ENCODE measurements at places on chromosomes 13 and 19. TPM values are rescaled to one million over a fixed set of nuclear protein-coding genes. Genes with fewer than 3 reads are reported as not detected.

CEACAM16 gene
- total RNA-seq = not detected

PIBF1 gene
- total RNA-seq = 32.7 TPM

ERICH6B gene
- total RNA-seq = not detected

- H3K4me3 ChIP-seq = no peak overlapping the region
- no peaks in the 10 kb centered on the region for H3K4me1 ChIP-seq
- DNase-seq = no peak
- peaks cover 10% of the 10 kb centered on the region for H3K27me3 ChIP-seq
- no peaks in the 10 kb centered on the region for H3K36me3 ChIP-seq
Observed at GRCh38 chr13:33665626-33666175, 152.2 kb upstream of the RFC3 start.

DNA sequence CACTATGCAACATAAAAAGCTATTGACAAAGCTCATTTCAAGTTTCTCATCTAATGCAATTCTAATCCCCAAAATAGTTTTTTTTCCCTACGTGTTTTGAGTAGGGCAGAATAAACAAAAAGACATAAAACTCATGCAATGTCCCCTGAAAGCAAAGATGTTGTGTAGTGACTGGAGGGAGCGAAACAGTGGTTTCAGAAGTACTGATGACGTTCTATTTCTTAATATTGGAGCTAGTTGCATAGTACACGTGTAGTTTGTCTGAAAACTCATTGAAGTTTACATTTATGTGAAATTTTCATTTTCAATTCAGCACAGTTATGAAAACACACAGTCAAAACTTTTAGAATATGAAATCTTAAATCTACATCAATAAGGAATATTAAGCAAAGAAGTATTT, 31.6 kb downstream of the USP12 start:
- H3K27me3 ChIP-seq = no peaks in the 10 kb centered on the region
- H3K4me1 ChIP-seq = peaks cover 61% of the 10 kb centered on the region
- DNase-seq = no peak
- no peak overlapping the region for H3K4me3 ChIP-seq
- no peak overlapping the region for H3K27ac ChIP-seq

DNA sequence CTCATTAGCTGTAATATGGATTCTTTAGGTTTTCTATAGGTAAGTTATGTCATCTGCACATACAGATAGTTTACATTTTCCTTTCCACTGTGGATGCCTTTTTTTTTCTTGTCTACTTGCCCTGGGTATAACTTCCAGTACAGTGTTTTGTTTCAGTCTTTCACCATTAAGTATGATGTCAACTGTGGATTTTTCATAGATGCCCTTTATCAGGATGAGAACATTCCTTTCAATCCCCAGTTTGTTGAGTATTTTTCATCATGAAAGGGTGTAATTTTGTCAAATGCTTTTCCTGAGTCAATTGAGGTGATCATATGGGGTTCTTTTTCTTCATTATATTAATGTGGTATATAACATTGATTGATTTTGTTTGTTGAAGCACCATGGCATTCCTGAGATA, 43.6 kb upstream of the SACS start:
- peaks cover 16% of the 10 kb centered on the region for H3K27me3 ChIP-seq
- no peak overlapping the region for H3K27ac ChIP-seq
- H3K4me3 ChIP-seq = no peak overlapping the region
- no peaks in the 10 kb centered on the region for H3K4me1 ChIP-seq
- DNase-seq = no peak

GRCh38 chr13:44169018-44169911, 204.4 kb upstream of the SERP2 start:
- no peak for DNase-seq
- no peak overlapping the region for H3K4me3 ChIP-seq
- no peaks in the 10 kb centered on the region for H3K4me1 ChIP-seq
- no peaks in the 10 kb centered on the region for H3K36me3 ChIP-seq

GRCh38 chr19:36128392-36128736, 11.5 kb upstream of the CAPNS1 start:
- H3K27me3 ChIP-seq = no peaks in the 10 kb centered on the region
- peaks cover 27% of the 10 kb centered on the region for H3K36me3 ChIP-seq
- DNase-seq = no peak
- peaks cover 18% of the 10 kb centered on the region for H3K4me1 ChIP-seq
- peak overlapping the region; percentile 98 for H3K27ac ChIP-seq

- H3K27ac ChIP-seq = no peak overlapping the region
- H3K4me3 ChIP-seq = no peak overlapping the region
- no peaks in the 10 kb centered on the region for H3K27me3 ChIP-seq
- no peaks in the 10 kb centered on the region for H3K36me3 ChIP-seq
- DNase-seq = no peak
Observed at GRCh38 chr13:55091172-55091571, 2049.5 kb upstream of the PRR20A start.

GRCh38 chr13:36973621-36974295, 25.4 kb downstream of the ALG5 start:
- peak overlapping the region; percentile 36 for H3K27ac ChIP-seq
- no peak for DNase-seq
- H3K4me3 ChIP-seq = no peak overlapping the region
- H3K4me1 ChIP-seq = peaks cover 12% of the 10 kb centered on the region
- peaks cover 42% of the 10 kb centered on the region for H3K36me3 ChIP-seq

DNA sequence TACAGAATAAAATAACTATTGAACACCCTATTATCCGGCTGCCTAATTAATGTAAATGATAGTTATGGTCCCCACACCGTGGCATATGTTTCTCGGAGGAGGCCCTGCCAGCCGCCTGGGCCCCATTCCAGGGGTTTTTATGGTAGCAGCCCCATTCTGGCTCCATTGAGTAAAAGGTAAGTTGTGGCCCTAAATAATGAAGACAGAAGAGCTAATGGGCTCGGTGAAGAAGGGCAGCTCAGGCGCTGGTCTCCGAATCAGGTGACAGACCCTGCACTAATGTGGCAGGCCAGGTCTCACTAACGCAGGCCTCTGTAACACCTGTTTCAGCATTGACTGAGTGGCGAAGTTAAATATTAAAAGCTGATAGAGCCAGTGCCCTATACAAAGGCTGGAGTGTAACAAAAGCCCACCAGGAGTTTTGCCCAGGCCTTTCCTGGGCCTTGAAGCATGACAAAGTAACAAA, 19.1 kb downstream of the POP4 start:
- H3K27me3 ChIP-seq = peaks cover 9% of the 10 kb centered on the region
- no peak for DNase-seq
- H3K36me3 ChIP-seq = no peaks in the 10 kb centered on the region

DNA sequence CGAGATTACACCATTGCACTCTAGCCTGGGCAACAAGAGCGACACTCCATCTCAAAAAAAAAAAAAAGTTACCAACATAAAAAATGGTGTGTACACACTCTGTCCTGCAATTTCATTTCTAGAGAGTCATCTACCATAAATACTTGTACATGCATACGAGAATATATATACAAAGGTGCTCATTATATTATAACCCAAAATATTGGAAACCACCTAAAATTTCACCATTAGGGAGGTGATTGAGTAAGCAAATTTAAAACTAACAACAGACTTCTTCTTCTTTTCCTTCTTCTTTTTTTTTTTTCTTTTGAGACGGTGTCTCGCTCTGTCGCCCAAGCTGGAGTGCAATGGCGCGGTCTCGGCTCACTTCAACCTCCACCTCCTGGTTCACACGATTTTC, 7.4 kb upstream of the C5AR1 start:
- H3K4me1 ChIP-seq = peaks cover 31% of the 10 kb centered on the region
- no peak for DNase-seq
- H3K27me3 ChIP-seq = peaks cover 6% of the 10 kb centered on the region
- H3K36me3 ChIP-seq = no peaks in the 10 kb centered on the region
- no peak overlapping the region for H3K27ac ChIP-seq
- H3K4me3 ChIP-seq = no peak overlapping the region

- peak overlapping the region; percentile 98 for H3K4me3 ChIP-seq
- peak overlapping the region; percentile 77 for H3K27ac ChIP-seq
- peaks cover 27% of the 10 kb centered on the region for H3K4me1 ChIP-seq
- DNase-seq = no peak
- H3K36me3 ChIP-seq = no peaks in the 10 kb centered on the region
- H3K27me3 ChIP-seq = no peaks in the 10 kb centered on the region
Observed at GRCh38 chr19:13795595-13796300, 505 bp downstream of the ZSWIM4 start.

- H3K4me1 ChIP-seq = peaks cover 63% of the 10 kb centered on the region
- H3K4me3 ChIP-seq = no peak overlapping the region
- DNase-seq = no peak
- H3K36me3 ChIP-seq = peaks cover 46% of the 10 kb centered on the region
- H3K27me3 ChIP-seq = no peaks in the 10 kb centered on the region
Observed at GRCh38 chr19:19475849-19476828, 39.2 kb downstream of the TSSK6 start.

DNA sequence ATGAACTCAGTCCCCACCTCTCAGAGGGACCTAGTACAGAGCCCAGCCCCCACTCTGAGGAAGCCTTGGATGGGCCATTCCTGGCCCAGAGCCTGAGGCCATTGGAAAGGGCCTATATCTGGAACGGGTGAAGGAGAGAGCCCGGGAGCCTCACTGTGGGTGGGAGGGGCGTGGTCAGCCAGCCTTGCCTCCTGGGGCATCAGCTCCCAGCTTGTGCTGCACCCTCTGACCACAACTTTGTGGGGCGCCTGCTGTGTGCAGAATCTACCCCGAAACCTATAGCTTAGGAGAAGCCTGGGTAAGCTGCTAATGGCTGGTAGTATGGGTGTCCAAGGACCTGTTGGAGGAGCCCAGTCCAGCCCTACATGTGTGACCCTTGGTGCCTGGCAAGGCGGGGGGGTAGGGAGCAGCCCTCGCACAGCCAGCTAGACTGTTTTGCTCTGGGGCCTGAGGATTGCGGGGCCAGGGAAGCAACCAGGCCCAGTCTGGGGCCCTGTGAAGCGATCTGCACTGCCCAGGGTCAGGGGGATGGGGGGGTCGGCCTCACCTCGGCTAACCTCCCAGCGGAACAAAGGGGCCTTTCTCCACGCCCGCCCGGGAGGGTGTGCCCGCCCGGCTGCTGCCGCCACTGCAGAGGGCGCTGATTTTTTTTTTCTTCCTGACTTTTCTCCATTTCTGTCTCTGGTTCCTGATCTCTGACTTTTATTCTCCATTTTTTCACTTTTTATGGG, 42.3 kb downstream of the LYL1 start:
- no peaks in the 10 kb centered on the region for H3K36me3 ChIP-seq
- H3K27me3 ChIP-seq = peaks cover 17% of the 10 kb centered on the region
- no peak overlapping the region for H3K27ac ChIP-seq
- peaks cover 5% of the 10 kb centered on the region for H3K4me1 ChIP-seq

DNA sequence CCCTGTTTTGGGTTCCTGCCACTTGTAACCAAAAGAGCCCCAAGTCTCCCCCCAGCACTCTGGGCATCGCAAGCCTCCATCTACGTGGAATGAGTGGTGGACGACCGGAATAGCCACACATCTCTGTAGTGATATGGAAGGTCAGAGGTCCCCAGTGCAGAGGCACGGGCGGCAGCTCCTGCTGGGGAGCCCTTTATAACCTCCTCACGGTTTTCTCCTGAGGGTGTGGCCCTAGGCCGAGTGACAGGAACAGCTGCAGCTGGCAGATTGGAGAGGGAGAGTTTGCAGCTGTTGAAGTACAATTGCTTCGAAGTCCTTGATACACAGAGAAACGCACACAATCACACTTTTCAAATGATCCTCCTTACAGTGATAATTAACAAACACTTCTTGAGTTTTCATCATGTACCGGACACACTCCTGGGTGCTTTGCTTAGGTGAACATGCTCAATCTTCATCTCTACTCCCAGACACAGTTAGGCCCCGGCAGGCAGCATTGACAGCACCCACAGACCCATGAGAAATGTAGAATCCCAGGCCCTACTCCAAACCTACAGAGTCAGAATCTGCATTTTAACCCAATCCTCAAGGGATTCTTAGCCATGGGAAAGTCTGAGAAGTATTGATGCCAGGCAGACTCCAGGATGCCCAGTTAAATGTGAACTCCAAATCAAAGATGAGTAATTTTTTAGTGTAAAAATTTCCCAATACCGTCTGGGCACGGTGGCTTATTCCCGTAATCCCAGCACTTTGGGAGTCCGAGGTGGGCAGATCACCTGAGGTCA, 4.9 kb upstream of the ZNF787 start:
- no peaks in the 10 kb centered on the region for H3K36me3 ChIP-seq
- H3K27ac ChIP-seq = no peak overlapping the region
- no peaks in the 10 kb centered on the region for H3K27me3 ChIP-seq
- peaks cover 9% of the 10 kb centered on the region for H3K4me1 ChIP-seq

- H3K27ac ChIP-seq = peak overlapping the region; percentile 24
- H3K4me3 ChIP-seq = peak overlapping the region; percentile 65
- DNase-seq = no peak
- no peaks in the 10 kb centered on the region for H3K27me3 ChIP-seq
- peaks cover 13% of the 10 kb centered on the region for H3K4me1 ChIP-seq
- no peaks in the 10 kb centered on the region for H3K36me3 ChIP-seq
Observed at GRCh38 chr19:17243830-17244617, 1.7 kb downstream of the NR2F6 start.

DNA sequence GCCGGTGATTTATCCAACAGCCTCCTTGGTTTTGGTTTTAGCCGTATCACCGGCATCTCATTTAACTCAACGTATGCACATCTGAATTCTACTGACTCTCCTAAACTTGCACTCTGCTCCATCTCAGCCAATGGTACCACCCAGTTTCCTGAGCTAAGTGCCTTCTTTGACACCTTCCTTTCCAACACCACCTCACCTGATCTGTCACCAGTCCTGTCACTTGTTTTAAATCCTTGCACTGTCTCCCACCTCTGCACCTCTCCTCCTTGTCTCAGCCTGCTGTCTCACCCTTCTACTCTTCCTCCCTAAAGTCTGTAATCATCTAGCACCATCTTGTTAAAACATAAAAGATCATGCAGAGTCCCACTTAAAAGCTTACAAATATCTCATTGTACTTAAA, 28.1 kb upstream of the TPT1 start:
- peak overlapping the region; percentile 13 for H3K27ac ChIP-seq
- peaks cover 32% of the 10 kb centered on the region for H3K4me1 ChIP-seq
- DNase-seq = no peak
- H3K4me3 ChIP-seq = no peak overlapping the region
- no peaks in the 10 kb centered on the region for H3K27me3 ChIP-seq

- H3K27me3 ChIP-seq = no peaks in the 10 kb centered on the region
- no peak overlapping the region for H3K4me3 ChIP-seq
- H3K36me3 ChIP-seq = no peaks in the 10 kb centered on the region
- no peak overlapping the region for H3K27ac ChIP-seq
- peaks cover 14% of the 10 kb centered on the region for H3K4me1 ChIP-seq
- DNase-seq = no peak
Observed at GRCh38 chr13:106657104-106657503, 89.2 kb upstream of the ARGLU1 start.

DNA sequence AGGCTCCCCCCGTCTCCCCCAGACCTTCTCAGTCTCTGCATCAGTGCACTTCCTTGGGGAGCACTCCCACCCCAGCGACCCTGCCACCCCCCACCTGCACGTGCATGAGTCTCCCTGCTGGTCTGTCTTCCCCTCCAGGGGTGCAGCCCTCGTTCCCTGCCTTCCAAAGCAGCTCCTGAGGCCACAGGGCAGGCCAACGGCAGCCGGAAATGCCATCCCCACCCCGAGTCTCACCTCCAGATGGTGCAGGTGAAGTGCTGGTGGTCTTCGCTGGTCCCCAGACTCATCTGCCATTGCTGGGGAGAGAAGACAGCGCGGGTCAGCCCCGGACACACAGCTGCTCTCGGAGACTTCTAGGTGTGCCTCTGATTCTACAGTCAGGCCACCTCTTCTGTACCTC, 5.5 kb downstream of the MYDGF start:
- peaks cover 65% of the 10 kb centered on the region for H3K36me3 ChIP-seq
- H3K4me1 ChIP-seq = peaks cover 18% of the 10 kb centered on the region
- DNase-seq = no peak
- no peak overlapping the region for H3K4me3 ChIP-seq
- H3K27me3 ChIP-seq = no peaks in the 10 kb centered on the region

Data from activated B cell treated with CpG ODN at 0.5 μM for 24 hours (primary cell).